ENCODE measurements at places on chromosomes 6 and 20.

GRCh38 chr6:44211284-44211683 lies 5.4 kb upstream of the MYMX start:
- peaks cover 5% of the 10 kb centered on the region for H3K4me1 ChIP-seq
- no peak overlapping the region for H3K4me3 ChIP-seq
- no peaks in the 10 kb centered on the region for H3K27me3 ChIP-seq
- H3K27ac ChIP-seq = no peak overlapping the region
- H3K36me3 ChIP-seq = no peaks in the 10 kb centered on the region

DNA sequence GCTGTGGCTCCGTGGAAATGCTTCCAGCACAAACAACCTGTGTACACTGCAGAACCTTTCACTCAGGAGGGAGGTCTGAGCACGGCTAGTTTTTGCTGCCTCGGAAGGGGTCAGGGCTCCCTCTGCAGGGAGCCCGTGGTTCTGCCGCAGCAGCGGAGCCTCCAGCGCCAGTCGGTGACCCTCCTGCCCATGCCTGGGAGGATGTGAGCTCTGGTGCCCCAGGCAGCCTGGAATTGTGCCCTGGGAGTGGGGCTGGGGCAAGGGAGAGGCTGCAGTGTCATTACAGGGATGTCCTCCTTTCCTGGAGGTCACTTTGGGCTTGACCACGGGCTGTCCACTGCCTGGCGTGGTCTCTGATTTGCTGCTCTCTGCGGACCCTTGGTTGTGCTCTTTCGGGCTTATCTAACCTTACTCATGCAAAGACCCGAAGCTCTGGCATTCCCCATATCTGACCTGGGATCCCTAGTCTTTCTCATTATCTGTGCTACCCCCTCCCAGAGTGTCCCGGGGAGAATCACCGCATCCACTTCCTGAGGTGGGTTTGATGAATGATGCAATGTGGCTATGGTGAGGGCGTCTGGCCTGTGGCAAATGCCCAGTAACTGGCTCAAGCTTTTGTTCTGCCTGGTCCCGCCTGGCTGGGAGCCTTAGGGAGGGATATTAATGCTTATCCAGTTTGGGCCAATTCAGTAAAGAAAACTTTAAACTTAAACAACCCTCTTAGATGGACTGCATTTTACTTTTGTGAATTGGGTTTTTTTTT lies 59.6 kb upstream of the TAGAP start:
- H3K27ac ChIP-seq = no peak overlapping the region
- H3K27me3 ChIP-seq = no peaks in the 10 kb centered on the region
- H3K36me3 ChIP-seq = no peaks in the 10 kb centered on the region
- DNase-seq = peak; percentile 62
- H3K4me1 ChIP-seq = peaks cover 12% of the 10 kb centered on the region
- H3K4me3 ChIP-seq = no peak overlapping the region

DNA sequence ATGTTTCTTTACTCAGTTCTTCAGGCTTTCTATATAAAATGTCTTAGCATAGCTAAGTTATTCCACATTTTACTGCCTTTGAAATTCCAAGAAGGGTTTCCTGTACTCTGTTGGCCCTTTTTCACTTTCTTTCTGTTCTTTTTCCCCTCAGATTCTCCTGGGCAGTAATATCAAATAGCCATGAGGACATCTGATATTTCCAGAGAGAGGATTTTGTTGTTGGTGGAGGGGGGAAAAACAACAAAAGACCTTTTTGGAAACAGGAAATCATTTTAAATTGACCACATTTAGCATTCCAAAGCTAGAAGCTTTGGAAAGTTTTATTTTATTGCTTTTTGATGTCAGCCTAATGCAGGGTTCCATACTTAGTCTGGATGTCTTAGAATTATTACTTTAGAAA lies 445.4 kb downstream of the GJA1 start:
- no peak for DNase-seq
- H3K4me3 ChIP-seq = no peak overlapping the region
- H3K27ac ChIP-seq = no peak overlapping the region
- no peaks in the 10 kb centered on the region for H3K27me3 ChIP-seq
- peaks cover 8% of the 10 kb centered on the region for H3K4me1 ChIP-seq

GRCh38 chr20:58598211-58599015 lies 52.7 kb upstream of the STX16 start:
- H3K4me3 ChIP-seq = no peak overlapping the region
- no peaks in the 10 kb centered on the region for H3K4me1 ChIP-seq
- no peaks in the 10 kb centered on the region for H3K27me3 ChIP-seq

DNA sequence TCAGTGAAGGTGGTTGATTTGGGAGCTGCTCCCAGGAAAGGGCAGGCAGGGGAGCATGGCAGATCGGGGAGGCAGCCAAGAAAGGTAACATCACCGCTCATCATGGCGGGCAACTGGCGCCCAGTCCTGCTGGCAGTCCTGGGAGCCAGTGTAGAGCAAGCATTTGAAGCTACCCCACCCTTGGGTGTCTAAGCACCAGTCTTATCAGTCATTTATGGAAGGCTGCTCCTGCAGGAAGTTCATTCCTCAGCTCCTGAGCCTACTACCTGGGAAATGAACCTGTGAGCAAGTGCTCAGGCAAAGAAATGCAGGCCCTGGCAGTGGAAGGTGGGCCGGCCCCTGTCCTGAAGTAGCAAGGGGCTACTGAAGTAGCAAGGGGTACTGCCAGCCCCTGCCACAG lies 41.5 kb downstream of the BANF2 start:
- no peak overlapping the region for H3K4me3 ChIP-seq
- H3K27ac ChIP-seq = no peak overlapping the region
- H3K27me3 ChIP-seq = no peaks in the 10 kb centered on the region
- no peaks in the 10 kb centered on the region for H3K36me3 ChIP-seq
- H3K4me1 ChIP-seq = peaks cover 12% of the 10 kb centered on the region
- DNase-seq = no peak

DNA sequence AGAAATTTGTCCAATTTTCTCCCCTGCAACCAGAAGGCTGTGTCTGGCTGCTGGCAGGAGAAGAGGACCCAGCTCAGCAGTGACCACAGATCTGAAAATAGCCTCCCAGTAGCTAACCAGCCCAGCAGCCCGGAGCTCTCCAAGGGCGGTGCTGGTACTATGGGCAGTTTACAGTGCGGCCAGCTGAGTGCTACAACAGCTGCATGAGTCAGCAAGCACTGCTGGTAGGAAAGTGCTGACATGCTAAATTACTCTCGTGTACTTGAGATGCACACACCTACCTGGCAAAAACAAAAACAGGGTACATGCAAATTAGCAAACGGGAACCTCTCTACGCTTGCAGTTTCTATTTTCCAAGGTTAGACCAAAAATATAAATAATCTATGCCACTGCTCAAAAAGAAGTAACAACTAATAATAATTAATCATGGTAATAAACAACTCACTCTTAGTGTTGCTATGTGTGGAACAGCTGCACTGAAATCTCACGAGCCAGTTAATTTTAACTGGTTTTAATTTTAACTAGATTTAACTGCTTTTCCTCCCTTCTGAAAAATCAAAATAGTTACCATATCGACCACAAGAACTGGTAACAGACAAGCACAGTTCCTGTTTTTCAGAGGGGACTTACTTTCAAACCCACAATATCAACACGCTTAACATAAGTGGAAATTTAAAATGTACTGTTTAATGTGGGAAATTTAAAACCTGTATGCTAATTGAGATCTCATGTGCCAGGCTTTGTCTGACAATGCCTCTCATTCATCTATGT lies 10.8 kb downstream of the BACH2 start:
- no peaks in the 10 kb centered on the region for H3K27me3 ChIP-seq
- DNase-seq = peak; percentile 74
- H3K27ac ChIP-seq = peak overlapping the region; percentile 51
- no peak overlapping the region for H3K4me3 ChIP-seq

DNA sequence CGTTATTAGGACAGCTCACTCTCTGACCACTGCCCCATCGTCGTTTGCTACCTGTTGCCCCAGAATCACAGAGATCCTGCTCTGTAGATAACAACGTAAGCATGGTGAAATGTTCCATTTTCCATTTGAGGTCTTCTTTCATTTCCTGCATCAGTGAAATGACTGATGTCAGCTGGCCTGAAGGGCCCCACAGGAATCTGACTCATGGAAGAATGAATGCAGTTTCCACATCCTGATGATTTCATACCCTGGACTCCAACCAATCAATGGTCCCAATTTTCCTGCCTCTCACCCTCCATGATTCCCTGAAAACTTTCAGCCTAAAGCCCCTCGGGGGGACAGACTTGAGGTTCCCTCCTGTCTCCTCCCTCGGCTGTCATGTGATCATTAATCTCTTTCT lies 394.4 kb upstream of the CDH4 start:
- no peak overlapping the region for H3K27ac ChIP-seq
- H3K4me3 ChIP-seq = no peak overlapping the region
- H3K4me1 ChIP-seq = no peaks in the 10 kb centered on the region
- H3K27me3 ChIP-seq = no peaks in the 10 kb centered on the region
- no peaks in the 10 kb centered on the region for H3K36me3 ChIP-seq

DNA sequence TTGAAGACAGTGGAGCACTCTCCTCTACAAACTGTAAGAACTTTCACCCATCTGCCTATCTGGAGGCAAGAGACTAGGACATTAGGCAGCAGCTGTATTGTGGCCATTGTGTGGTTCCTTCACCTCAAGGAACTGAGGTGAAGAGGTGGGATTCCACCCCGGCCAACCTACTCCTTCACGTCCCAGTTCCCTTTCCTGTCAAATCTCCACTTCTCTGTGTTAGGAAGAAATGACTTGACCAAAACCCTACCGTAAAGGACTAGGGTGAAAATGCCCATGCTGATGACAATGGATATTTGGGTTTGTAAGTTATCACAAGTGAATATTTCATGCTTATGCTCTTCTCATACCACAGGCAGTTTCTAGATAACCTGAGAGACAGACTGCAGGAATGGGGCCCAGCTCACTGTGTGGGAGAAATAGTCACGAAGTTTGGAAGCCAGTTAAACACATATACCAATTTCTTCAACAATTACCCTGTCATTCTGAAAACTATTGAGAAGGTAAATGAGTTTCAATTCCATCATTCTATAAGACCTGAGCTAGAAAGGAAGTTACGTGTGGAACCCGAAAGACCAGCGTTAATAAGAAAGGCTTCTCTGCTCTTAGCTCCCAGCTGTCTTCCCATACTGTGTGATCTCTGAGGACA lies 86.6 kb downstream of the ECT2L start:
- DNase-seq = no peak
- H3K4me3 ChIP-seq = no peak overlapping the region
- H3K36me3 ChIP-seq = no peaks in the 10 kb centered on the region
- H3K4me1 ChIP-seq = peaks cover 6% of the 10 kb centered on the region
- no peaks in the 10 kb centered on the region for H3K27me3 ChIP-seq
- no peak overlapping the region for H3K27ac ChIP-seq

GRCh38 chr6:94862112-94862511 lies 715.2 kb upstream of the MANEA start:
- no peak for DNase-seq
- no peaks in the 10 kb centered on the region for H3K27me3 ChIP-seq
- H3K36me3 ChIP-seq = no peaks in the 10 kb centered on the region
- H3K27ac ChIP-seq = no peak overlapping the region
- no peak overlapping the region for H3K4me3 ChIP-seq

DNA sequence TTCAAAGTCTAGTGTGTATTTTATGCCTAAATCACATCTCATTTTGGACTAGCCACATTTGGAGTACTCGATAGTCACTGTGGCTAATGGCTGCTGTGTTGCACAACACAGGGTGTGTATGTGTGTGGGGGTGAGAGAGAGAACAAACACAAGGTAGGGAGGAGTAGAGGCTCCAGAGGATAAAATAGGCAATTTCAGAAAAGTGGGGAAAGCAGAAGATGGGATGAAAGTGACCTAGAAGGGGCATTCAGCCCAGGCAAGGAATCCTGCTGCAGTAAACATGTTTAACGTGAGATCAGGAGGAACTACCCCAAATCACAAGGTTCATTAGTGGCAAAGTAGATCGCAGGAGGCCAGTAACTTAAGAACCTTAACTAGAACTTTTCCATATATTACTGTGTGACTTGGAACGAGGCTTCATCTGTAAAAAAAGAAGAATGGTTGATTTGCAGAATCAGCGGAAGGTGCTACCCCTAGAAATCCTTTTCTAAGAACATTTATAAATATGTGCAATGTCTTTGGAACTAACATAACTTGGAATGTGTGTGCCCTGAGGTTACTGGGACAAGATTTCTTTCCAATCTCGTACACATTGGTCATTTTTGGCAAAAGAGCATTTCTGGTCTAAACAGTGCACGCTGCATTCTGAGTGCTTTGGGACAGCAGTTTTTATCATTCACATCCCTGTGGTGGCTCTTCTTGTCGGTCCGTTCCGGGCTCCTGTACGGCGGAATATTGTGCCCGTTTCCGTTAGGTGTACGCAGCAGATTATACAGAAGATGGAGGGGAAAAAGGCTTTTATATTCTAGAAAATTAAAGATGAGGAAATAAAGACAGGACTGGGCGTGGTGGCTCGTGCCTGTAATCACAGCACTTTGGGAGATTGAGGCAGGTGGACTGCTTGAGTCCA lies 2.6 kb downstream of the DUSP22 start:
- no peaks in the 10 kb centered on the region for H3K27me3 ChIP-seq
- no peak overlapping the region for H3K27ac ChIP-seq
- no peaks in the 10 kb centered on the region for H3K36me3 ChIP-seq
- no peak for DNase-seq
- H3K4me3 ChIP-seq = no peak overlapping the region

DNA sequence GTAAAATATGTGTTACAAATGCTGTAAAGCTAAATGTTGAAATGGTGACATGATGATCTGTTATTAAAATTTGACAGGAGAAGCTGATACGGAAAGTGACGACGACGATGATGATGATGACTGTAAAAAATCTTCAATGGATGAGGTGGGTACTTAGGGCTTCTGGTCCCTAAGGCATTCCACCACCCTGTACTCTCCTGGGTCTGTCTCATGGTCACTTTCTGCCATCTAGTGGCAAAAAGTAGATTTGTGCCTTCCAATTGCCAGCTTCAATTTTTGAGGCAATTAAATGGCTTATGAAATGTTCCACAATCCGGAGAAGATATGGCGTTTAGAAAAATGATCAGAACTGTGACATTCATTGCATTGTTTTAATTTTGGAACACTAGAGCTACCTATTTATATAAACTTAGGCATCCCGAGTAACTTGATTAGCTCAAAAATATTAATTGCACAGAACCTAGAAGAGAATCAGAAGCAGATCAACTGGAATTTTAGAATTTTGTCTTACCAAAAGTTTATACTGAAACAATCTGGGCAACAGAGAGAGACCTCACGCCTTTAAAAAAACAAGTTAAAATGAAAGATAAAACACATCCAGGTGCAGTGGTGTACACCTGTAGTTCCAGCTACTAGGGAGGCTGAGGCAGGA lies 346.5 kb upstream of the PLCB4 start:
- H3K27me3 ChIP-seq = no peaks in the 10 kb centered on the region
- no peaks in the 10 kb centered on the region for H3K36me3 ChIP-seq
- H3K27ac ChIP-seq = no peak overlapping the region
- no peaks in the 10 kb centered on the region for H3K4me1 ChIP-seq
- peak; percentile 42 for DNase-seq
